ENCODE measurements at places on chromosomes 1 and 21.

- no peak for DNase-seq
These were observed 205.7 kb upstream of the RUNX1 start for GRCh38 chr21:35254765-35255138.

GRCh38 chr1:185674201-185674600, 60.0 kb upstream of the HMCN1 start:
- DNase-seq, result no peak

- DNase-seq, result peak; percentile 5
These were observed at the start of gene PCP4 for GRCh38 chr21:39867198-39867650. PCP4 (plus strand) TSS chr21:39867438; CDS start chr21:39867502, 64 bp downstream.

DNA sequence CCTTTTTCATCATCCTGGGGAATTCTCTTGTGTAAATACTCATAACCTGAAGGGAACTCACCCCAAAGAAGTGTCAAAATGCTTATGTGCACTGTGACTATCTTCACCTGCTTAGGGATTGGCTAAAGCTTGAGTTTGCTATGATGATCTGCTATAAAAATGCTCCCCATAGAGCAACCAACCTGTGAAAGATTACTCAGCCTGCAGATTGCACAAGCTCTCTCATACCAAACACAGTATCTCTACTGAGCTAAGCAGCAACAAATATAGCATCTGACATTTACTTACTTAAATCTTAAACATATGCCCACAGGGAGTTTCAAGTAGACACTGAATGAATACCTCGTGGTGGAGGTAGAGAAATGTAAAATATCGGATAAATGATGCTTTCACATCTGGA, 725.8 kb downstream of the MRPL39 start:
- DNase-seq, result no peak

- no peak for DNase-seq
These were observed 36.1 kb downstream of the CD247 start for GRCh38 chr1:167482184-167482583.

- DNase-seq, result peak; percentile 46
These were observed 89.7 kb upstream of the RUNX1 start for GRCh38 chr21:35138665-35139381.

GRCh38 chr1:168069384-168069783, 67.3 kb downstream of the GPR161 start:
- DNase-seq, result no peak

DNA sequence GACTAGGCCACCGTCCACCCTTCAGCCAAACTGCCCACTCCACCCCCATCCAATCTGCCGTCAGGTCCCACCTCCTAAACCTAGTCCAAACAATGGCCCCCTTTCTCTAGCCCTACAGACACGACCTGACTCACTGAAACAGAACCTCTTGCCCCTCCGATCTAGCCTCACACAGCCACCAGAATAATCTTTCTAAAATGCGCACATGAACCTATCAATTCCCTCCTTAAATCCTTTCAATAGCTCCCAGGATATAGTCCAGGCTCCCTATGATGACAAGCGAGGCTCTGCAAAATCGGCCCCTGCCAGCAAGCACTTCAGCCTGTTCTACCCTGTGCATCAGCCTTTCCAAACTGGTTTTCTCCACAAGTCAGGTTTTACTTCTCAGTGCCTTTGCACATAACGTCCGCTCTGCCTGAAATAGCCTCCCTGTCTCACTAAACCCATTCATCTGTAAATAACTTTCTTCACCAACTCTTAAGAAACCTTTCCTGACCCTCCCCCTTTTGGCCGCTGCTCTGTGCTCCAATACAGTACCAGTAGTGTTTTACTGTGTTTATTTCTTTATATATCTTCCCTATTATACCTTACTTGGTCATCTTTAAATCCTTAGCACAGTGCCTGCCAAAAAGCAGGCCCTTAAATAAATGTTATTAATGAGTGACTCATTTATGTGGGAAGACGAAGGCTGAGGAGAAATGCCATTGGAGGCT, 9.0 kb upstream of the CDC20 start:
- no peak for DNase-seq

- no peak for DNase-seq
These were observed 6.8 kb downstream of the CPLANE2 start for GRCh38 chr1:16229976-16230740.

DNA sequence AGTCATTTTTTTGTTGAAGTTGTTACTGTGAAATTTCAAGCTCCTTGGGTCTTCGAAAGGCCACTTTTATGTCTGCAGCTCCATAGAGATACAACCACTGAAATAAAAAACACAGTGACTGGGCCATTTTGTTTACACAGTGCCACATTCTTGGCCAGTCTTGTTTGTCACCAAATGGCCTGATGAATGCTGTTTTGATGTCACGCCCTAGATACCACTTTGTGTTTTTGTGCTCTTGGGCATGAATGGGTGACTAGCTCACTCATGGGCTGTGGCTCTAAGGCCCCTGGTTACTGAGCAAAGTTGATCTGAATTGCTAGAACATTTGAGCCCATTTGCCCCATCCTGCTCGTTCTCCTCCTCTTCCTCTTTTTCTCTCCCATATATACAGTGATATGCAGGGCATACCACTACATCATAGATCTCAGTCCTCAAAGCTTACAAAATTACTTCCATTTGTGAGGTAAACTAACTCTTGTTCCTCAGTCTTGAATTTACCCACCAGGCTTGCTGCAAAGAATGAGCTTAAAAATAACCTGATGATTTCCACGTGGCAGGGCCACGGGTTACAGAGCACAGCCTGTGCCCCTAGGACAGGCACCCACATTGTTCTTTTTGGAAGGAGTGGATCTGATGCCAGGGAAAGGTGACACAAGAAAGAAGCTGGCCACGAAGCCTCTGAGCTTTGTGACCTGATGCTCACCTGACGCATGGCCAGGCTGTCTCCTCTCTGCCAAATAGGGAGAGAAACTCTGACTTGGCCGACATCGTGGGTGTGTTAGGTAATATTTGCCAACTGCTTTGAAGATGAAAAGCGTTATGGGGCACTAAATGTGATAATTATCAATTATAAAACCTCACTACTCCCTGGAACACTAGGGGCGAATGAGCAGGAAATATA, 92.4 kb downstream of the RUNX1 start:
- DNase-seq, result no peak

GRCh38 chr21:16438761-16439160, 709.0 kb downstream of the USP25 start:
- no peak for DNase-seq

DNA sequence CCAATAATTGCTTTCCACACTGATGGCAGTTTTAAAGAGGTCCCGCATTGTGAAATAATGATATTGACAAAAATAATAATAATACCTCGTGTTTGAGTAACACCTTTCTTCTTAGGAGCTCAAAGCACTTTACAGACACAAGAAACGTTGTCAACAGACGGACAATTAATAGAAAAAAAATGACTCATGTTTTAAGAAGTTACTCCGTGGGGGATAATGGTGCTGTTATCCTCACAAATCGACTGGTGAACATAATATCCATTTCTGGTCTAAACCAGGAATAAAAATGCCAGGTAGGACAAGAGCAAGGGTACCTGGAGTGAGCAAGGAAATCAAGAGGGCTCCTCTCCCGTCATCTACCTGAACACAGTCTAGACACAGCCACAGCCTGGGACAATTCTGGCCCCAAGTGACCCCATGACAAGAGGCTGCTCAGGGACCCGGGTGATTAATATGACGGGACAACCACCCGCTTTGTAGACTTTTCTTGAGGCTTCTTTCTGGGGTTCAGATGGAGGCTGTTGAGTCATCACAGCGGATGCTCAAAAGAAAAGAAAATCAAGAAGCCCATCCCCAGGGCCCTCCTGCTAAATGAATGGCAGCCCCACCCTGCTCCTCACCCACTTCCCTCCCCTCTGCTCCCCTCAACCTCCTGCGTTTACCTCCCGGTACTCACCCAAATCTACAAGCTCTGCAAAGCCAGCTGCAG, 146.2 kb upstream of the IRF2BP2 start:
- no peak for DNase-seq

GRCh38 chr1:26553942-26554682, 24.6 kb downstream of the RPS6KA1 start:
- no peak for DNase-seq

DNA sequence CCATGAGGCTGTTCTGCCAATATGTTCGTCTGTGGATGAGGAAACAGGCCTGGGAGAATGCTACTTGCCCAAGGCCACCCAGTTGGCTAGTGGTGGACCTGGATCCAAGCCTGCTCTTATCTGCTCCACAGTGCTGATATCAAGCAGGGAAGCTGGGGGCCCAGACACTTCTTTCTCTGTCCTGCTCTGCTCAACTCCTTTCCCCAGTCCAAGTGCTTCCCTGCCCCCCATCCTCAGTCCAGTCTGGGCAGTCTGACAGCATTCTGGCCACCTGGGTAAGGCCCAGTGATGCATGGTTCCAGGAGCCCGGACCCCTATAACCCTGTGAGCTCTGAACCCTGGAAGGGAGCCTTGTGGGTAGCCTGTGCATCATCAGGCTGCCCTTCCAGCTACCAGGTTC, 4.2 kb upstream of the PAQR7 start:
- DNase-seq, result no peak

DNA sequence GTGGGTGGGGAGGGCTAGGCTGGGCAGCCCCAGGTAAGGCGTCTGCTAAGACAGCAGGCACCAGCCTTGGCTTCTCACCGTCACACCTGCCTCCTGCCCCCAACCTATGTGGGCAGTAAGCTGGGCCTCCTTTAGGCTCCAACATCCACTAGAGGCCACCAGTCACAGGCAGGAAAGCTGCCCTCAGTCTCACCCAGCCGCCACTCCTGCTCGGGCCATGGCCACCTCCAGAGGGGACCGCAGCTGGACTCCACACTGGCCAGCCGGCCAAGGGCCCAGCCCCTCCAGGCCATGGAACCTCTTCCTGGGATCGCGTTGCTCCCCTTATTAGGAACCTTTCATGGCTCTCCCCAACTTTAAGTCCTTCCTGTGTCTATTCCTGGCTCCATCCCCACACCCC, 74.5 kb downstream of the MRPL37 start:
- DNase-seq, result no peak

DNA sequence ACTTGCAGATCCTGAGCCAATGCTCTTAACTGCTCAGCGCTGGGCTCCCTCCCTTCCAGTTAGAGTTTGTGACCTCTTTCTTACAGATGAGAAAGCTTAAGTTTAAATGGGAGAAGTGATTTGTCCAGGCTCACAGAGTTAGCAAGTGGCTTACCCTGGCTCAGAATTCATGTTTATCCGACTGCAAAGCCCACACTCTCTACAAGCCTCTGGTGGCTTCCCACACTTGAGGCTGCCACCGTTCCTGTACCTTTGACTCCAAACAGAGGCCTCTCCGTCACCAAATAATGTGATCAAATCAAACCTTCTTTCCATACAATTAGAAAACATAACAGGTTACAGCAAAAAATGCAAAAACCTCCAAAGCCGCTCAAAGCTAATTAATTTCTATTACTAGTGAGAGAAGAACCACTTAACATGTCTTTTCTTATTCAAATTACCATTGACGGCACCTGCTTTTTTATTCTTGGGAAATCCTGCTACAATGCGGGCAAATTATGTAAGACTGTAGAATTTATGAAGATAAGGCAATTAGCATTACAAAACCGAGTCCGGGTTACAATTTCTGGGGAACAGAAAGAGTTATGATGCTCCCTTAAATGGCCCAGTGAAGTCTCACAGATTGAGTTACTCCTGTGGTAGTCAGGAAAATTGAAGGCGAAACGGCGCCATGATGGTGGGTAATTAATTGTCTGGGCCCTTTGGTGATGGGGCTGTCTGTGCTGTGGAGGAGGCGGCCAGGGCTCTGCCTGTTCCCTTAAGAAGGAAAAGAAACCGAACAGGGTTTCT, 324.3 kb upstream of the POU3F1 start:
- DNase-seq, result no peak

DNA sequence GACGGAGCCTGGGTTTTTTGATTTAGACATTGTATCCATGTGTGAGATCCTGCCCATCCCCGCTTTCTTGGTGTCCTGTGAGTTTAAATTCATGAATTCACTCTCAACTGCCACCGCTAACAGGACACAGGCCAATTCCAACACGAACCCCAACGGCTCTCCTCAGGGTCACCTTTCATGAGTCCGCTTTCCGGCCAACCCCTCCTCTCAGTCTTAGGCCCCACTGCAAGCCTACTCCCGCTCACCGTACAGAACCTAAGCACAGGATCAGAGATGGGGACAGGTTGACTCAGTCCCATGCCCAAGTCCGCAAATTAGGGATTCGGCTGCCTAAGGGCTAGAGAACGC, 238 bp upstream of the SCP2 start:
- DNase-seq, result no peak

DNA sequence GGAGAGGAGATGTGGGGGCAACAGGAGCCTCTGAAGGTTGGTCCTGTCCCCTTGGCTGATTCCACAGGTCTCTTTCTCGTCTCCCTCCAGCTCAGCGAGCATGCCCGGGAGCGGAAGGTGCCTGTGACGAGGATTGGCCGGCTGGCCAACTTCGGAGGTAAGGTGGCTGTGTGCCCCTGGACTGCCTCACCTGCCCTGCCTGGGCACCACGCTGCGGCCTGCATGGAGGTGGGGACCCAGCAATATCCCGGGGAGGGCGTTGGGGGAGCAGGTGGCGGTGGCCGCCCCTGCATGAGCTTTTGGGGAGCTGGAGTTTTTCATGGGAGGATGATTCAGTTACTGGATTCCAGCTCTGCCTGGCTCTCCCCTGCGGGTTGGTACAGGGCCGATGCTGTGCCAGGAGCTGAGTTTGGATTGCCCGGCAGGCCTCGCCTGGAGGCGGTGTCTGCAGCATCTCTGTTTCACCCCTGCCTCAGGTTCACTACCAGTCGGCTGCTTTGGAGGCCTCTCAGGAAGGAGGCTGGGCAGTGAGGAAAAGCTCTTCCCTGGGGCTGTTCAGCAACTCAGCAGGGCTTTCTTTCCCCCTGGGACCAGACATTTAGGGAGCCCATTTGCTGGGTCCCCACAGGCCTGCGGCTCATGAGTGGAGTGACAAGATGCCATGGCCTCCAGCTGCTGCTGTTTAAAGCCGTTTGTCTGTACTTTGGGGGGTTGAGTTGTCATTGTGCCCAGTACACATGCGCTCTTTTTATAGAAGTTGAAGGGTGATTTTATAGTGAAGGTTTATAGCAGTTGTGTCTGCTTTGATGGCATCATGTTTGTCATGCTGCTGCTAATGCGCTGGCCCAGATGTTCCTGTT, 25.7 kb downstream of the COQ8A start:
- DNase-seq, result no peak

DNA sequence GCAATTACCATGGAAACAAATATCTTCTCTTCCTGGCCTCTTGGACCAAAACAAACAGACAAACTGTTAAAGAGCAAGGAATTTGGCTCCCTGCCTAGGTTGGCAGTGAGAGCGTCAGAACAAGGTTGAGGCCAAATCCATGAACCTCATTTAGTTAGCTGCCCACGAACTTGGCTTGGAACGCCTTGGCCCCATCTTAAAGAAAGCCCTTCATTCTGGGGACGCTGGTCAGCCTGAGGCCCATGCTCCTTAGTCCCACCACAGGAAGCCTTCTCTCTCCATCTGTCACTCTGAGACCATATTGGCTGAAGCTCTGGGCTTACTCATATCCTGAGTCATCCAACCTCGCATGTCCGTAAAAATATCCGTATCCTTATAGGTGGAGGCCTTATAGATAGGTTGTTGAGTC, 62.4 kb upstream of the DIRAS3 start:
- no peak for DNase-seq

- DNase-seq, result no peak
These were observed 49.0 kb downstream of the B3GALT5 start for GRCh38 chr21:39661740-39662139.
